ENCODE measurements at places on chromosomes 16 and 17. TPM values are rescaled to one million over a fixed set of nuclear protein-coding genes. Genes with fewer than 3 reads are reported as not detected.

EME1 gene
- total RNA-seq, result 1.3 TPM

CLEC3A gene
- total RNA-seq, result not detected

LRRC75A gene
- 2.5 TPM for total RNA-seq

HNF1B gene
- 19.8 TPM for total RNA-seq

DNA sequence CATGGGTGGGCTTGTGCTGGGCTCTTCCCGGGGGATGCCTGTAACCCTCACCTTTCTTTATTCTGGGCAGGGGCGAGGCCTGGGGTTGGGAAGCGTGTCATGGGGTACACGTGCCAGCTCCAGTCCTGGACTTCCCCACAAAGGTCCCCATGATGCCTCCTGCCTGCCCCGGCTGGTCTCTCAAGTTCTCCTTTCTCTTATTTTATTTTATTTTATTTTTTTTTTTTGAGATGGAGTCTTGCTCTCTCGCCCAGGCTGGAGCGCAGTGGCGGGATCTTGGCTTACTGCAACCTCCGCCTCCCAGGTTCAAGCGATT is 8.6 kb downstream of the ATP2A3 start:
- DNase-seq, result no peak

MAP2K4 gene
- total RNA-seq, result 36.5 TPM

GRCh38 chr17:41976142-41976768 is 9.7 kb downstream of the CNP start:
- DNase-seq, result peak; percentile 33

GPR179 gene
- total RNA-seq, result 0.35 TPM
